Activated T-helper 1 cell treated with anti-CD3 and anti-CD28 coated beads, Interleukin-2, amount 50 U/mL, for 16 hours (primary cell): ENCODE measurements at places on chromosomes 5 and 9.

GRCh38 chr5:135950611-135951010, 4.2 kb downstream of the LECT2 start:
- DNase-seq = no peak

DNA sequence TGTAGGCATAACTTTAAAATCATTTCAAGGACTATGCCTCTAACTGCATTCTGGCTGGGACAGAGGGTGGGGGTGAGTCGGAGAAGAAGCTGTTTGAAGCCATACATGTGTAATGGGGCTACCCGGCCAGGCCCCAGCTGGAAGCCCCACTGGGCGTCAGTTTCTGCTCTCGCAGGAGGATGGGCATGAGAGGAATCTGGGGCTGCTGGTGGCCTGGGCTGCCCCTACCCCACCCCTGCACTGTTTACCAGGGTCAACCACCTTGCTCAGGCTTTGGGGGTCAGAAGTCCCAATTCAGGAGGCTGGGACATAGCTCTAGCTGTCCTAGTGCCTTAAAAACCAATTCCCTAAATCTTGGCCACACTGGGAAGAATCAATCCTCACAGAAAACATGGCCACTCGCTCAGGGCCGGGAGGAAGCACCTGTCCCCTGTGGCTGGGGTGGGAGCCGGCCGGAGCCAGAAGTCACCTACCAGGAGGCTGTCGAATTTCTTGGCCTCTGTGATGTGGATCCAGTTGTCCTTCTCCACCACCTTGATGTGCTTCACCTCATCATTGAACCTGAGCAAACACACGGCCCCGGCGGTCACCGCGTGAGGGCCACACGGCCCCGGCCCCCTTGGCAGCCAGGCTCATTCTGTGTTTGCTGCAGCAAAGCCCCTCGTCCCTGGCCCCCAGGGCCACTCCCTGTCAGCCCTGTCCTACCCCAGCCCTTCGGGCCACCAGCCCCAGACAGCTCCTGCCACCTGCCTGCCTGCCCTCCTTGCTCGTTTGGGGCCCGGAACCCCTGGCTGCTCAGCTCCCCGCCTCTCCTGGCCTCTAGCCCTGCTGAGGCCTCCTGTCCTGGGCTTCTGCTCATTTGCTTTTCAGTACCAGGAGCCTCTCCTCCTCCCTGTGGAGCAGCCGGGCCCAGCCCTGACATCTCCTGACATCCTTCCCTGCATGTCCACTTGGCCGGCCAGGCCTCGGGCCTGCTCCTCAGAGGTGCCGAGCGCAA, 33.6 kb upstream of the SARDH start:
- DNase-seq = no peak

GRCh38 chr9:87554976-87555375, 57.3 kb downstream of the DAPK1 start:
- DNase-seq = no peak

DNA sequence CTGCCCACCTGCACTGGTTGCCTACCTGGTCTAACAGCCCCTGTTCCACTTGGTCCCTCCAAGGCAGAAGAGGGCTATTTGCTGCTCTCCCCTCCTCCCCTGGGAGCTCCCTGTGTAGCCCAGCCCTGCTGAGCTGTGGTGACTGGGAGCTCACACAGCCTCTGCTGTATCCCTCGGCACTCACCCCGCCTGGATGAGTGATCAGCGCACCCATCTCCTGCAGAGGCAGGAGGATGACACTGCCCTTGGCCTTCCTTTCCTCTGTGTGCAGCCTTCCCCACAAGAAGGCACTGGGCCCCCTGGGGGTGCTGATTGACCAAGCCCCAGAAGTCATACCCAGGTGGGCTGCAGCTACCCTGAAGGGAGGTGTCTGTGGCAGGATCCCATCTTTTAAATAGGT, 134.2 kb downstream of the ADAMTS2 start:
- DNase-seq = no peak

- no peak for DNase-seq
Measured at GRCh38 chr5:168303393-168304025, 12.1 kb downstream of the WWC1 start.

DNA sequence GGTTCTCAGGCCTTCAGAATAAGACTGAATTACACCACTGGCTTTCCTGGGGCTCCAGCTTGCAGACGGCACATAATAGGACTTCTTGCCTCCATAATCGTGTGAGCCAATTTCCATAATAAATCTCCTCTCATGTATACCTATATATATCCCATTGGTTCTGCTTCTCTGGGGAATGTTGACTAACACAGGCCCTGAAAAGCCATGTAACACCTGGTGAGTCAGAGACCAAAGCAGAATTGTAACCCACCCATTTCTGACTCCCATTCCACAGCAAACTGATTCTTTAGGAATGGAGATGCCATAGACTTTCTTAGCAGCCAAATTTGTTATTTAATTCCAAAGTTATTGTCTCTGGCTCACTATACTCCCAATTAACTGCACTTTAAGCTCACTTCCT, 85.4 kb upstream of the AGXT2 start:
- no peak for DNase-seq
